DMS 273 treated with DMSO at 0.1 percent for 48 hours (cell line): ENCODE measurements at places on chromosomes 3 and 15.

DNA sequence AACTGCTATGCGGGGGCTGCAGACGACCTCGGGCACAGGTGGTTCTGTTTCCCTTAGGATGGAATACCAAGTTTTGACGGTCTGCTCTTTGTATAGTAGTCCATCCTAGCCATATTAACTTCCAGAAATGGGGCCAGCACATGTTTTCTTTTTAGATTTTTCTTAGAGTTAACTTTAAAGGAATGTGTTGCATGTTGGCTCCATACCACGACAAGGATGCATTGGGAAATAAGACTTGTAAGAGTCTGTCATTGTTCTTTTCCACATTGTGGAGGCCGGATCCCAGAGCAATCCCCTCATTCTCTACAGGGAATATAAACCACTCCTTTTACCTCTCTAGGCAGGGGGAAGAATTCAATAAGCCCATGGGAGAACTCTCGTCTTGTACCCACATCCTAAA is 87.1 kb upstream of the PLSCR4 start:
- no peak for DNase-seq

DNA sequence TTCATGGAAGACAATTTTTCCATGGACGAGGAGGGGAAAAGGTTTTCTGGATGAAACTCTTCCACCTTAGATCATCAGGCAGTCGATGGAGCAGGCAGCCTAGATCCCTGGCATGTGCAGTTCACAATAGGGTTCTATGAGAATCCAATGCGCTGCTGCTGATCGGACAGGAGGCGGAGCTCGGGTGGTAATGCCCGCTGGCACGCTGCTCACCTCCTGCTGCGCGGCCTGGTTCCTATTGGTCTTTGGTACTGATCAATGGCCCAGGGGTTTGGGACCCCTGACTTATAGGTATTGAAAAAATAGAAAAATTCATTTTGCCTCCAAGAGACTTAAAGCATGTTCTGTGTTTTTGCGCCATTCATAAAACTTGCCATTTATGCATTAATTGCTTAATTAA is 793.9 kb upstream of the NR2F2 start:
- no peak for DNase-seq

DNA sequence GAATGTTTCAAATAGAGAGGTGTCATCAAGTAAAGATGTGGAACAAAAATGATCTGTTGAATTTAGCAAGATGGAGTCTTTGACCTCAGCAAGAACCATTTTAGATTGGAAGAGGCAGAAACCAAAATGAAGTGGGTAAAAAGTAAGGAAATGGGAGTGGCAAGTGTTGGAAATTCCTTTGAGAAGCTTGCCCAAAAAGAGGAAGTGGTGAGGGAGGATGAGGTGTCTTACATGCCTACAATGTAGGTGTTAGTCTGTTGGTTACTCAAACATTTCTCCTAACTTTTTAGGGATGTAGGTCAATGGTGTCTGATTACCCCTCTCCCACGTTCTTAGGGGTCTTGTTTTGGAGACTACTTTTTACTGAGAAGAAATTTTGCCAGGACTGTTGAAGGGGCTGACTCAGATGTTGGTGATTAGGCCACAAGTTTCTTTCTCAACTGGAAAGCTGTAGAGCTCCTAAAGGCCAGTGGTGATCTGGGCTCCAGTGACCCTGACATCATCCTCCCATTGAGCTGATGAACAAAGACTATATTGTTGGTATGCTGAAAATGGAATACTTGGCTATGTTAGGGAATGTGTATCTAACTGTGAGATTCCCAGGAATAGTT is 5.1 kb downstream of the PPP2R3A start:
- no peak for DNase-seq

- DNase-seq, result no peak
These were observed 856.0 kb downstream of the FHIT start for GRCh38 chr3:60395173-60395762.

GRCh38 chr3:69752241-69752640 is 13.0 kb downstream of the MITF start:
- no peak for DNase-seq

DNA sequence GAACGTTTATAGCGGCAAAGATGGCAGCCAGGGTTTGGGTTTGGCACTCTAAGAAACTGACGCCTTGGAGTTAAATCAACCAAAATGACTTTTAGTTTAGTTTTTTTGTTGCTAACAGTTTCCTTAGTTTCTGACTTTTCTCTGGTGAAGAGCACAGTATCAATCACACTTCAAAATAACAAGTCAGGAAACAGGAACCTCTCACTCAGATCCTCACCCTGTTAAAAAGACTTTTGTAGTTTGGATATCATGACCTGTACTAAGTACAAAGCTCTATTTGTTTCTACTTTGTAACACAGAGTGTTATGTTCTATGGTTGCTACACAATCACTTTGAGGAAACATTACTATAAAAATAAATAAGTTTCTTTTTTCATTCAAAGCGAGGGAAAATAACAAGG is 51.1 kb downstream of the ATP10A start:
- no peak for DNase-seq

GRCh38 chr3:122146466-122146865 is 37.0 kb upstream of the CASR start:
- DNase-seq, result no peak

DNA sequence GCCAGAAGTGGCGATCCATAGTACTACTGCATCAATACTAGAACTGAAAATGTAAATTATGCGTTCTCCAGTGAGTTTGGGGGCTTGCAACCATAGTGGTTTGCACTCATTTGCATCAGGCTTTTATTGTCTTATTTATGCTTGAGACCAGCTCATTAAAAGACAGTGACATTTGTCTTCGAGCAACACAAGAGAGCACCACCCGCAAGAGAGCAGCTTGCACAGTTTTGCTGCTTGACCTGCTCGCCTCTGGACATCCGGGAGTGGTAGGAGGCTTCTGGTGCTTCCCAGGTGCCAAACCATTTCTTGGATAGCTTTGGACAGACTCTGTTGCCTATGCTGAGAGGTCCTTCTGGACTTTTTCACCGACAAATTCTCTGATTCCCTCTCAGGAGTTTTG is 294.6 kb downstream of the MEX3B start:
- no peak for DNase-seq

GRCh38 chr3:190382082-190382481 is 5.9 kb upstream of the CLDN16 start:
- no peak for DNase-seq

DNA sequence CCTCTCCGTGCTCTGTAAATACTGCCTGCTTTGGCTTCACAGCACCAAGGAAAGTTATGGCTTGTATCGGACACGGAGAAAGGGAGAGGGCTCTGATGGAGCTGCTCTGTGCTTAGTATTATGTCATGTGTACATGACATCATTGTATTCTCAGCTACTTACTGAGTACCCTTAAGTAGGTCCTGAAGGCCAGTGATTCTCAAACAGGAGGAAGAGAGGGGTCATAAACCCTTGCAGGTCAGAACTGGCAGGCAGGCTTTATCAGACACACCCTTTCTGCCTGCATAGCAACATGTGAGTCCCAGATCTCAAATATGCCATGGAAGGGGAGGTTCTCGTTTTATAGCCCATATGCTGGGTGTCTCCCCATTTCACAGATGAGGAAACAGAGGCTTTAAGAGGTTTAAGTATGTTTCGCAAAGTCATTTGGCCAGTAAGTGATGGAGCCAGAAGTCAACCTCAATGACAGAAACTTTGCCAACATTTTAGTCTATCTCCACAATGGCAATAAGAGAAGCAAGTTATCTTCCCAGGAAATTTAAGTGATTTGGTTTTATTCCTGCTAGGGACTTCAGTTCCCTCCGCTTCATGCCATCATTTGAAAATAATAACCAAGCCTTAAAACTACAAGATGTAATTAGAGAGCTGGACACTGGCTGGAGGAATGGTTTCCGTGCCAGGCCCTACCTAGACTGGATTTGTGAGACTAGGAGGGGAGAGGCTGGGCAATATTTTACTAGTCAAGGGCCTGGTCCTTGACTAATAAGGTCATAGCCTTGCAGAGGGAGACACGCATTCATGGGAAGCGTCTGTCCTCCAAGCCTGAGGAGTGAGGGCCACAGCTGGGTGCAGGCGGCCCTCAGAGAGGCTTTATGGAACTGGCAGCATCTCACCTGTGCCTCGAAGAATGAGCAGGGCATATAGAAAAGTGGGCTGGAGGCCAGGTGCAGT is 133.0 kb downstream of the XXYLT1 start:
- DNase-seq, result no peak
